ENCODE measurements at places on chromosomes 4 and X.

DNA sequence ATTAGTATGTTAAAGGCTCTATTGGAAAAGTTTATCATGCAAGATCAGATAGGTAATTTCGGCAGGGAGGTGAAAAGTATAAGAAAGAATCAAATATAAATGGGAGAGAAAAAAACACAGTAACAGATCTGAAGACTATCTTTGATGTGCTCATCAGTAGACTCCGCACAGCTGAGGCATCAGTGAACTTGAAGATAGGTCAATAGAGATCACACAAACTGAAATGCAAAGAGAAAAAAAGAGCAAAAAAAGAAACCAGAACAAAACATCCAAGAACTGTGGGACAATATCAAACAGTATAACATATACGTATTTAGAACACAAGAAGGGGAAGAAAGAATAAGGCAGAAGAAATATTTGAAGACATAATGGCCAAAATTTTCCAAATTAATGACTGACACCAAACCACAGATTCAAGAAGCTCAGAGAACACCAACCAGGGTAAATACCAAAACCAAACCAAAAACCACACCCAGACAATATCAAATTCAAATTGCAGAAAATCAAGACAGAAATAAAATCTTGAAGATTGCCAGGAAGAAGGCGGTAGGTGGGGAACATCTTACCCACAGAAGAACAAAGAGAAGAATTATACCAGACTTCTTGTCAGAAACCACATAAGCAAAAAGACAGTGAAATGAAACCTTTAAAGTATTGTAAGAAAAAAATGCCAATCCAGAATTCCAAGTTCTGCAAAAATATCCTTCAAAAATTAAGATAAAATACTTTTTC, 29.1 kb downstream of the PFKFB1 start:
- DNase-seq, result no peak

DNA sequence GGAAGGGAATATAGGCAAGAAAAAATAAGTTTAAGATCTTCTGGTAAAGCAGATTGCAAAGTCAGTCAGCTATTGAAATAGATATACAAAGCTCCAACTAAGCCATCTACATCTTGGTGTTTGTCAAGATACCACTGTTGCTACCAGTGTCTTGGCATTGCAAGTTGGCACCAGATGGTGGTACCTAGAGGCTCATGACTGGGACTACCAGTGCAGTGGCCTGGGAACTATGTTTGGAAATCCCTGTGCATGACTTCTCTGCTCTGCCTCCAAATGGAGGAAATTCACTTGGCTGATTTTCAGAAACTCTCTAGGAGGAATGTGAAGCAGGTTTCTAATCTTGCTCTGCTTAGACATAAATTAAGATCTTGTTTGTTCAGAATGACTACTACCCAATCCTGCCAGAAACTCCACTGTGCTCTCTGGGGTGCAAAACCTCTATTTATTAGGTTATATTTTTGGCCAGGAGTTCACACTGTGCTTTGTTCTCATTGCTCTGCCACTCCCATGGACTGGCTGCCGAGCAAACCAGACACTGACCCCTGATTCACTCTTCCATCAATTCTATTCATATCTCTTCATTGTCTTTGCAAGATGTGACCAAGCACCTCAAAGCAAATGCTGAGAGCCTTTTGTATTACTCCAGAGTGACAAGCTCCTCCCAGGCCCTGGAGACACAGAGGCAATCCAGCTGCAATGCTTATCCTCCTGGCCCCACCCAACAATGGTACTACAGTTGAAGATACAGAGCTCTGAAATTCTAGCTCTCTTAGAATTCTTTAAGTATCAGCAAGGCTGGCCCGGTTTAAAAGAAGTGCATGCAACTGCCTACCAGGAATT, 272.3 kb upstream of the FGF16 start:
- DNase-seq, result no peak

DNA sequence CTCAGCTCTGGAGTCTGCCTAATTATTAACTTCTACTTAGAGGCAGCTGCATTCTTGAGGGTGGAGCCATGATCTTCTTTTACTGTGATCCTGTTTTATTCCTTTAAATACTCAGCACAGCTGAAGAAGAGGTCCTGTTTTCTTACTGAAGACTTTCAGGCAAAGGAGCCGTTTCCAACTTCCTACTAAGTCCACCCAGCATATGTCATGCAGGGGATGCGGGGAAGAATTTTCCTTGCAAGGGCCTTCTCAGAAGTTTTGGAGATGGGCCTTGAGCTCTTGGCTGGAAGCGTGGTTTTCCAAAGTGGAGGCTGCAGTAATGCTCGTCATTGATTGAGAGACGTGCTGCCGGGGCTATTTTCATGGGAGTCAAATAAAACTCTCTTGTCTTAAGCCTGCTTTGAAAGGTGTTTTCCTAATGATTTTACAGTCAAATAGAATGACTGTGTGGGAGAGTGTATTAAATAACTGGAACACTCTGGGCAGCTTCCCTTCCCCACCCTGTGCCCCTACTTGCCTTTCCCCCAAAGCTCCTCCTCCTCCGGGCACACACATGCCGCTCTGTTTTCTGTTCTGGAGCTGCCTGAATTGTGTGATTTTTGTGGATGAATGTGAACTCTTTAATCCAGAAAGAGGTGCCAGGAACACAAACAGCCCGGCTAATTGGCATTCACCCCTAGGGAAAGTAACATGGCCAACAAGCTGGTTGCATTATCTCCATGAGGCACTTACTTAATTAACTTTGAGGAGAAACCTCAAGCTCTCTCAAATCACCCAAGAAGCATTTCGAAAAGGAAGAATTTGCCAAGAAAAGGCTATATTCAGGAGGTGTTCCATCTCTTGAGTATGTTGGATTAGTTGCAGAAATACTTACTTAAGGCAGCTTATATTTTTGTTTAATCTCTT, 28.1 kb downstream of the FGF2 start:
- peak; percentile 71 for DNase-seq

DNA sequence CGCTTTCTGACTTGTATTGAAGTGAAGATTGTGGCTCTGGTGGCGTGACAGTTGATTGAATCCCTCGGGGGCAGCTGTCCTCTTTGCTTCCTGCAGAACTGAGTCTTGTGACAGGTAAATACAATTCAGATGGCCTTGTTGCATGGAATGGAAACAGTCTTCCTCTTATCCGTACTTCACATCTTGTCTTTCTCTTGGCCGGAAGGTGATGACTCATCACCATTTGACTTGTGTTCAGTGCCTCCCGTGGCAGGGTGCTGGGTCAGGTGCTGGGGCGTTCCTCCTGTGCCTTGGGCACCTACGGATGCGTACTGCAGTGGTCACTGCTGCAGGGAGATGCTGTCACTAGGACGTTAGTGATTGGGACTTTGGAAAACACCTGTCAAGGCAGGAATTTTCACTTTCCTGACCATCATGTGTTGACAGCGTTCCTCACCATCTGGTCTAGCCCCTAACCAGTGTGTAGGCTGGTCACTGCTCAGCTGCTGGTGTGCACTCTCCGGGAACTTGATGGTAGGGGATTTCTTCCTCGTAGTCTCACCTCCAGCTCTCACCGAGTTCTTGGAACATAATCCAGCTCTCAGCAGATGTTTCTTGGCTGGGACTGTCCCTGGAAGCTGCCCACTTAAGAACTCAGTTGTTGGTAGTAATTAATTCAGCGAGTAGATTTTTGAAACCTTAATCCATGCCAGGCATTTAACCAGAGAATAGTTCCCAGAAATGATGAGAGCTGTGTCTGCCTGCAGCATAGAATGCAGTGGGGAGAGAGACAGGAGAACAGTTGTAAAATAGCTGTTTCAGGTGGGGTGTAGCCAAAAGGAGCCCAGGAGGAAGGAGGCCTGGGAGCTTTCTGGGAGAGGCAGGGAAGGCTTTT, 7.2 kb downstream of the TBC1D14 start:
- no peak for DNase-seq

- no peak for DNase-seq
Observed at GRCh38 chr4:8710946-8711345, 118.4 kb downstream of the CPZ start.

DNA sequence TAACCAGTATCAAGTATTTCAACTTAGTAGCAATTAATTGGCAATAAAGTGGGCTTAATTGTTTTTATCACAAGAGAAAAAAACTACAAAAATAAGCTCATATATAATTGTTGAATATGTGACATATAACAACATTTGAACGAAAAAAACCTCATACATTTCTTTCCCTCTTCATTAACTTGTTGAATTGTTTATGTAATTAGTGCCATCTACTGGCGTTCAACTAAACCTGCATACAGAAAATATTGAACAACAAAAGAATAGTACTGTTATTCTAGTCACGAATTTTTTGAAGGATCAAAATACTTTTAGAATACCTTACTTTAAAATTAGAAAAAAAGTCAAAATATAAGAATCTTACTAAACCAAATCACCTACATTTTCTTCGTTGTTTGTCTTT, 586.5 kb upstream of the FTHL17 start:
- DNase-seq, result peak; percentile 21

DNA sequence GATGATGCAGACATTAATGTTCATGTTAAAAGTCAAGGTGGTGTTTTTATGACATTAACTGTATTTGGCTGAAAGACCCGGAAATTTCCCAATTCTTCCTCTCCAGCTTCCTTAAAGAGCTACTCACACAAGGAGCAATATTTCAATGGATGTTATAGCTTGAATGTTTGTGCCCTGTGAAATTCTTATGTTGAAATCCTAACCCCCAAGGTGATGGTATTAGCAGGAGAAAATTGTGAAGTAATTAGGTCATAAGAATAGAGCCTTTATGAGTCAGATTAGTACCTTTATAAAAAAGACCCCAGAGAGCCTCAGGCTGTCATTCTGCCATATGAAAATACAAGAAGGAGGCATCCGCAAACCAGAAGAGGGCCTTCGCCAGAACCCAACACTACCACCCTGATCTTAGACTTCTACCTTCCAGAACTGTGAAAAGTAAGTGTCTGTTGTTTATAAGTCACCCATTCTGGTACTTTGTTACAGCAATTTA, 3.6 kb downstream of the TLR1 start:
- no peak for DNase-seq

- peak; percentile 44 for DNase-seq
Observed at GRCh38 chr4:76997532-76997931, 48.0 kb downstream of the SEPTIN11 start.

- DNase-seq, result no peak
Observed at GRCh38 chr4:184747034-184747830, 13.3 kb upstream of the CENPU start.

GRCh38 chr4:100936661-100937375, 410.5 kb downstream of the PPP3CA start:
- peak; percentile 70 for DNase-seq

DNA sequence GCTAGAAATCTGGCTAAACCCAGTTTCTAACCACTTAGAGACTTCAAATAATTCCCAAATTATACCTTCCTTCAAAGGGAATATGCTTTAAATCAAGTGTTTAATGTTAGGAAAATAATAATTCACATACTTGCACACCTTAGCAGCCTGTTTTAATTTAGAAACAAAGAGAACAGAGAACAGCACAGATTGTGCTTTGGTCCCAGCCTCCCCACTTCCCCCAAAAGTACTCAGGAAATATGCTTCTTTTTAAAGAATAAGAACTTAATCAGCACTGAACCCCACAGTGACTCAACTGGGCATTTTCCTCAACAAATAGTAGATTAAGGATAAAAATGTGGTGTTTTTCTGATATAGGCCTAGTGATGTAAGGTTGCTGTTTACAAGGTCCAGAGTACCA, 295.8 kb downstream of the GBA3 start:
- no peak for DNase-seq

DNA sequence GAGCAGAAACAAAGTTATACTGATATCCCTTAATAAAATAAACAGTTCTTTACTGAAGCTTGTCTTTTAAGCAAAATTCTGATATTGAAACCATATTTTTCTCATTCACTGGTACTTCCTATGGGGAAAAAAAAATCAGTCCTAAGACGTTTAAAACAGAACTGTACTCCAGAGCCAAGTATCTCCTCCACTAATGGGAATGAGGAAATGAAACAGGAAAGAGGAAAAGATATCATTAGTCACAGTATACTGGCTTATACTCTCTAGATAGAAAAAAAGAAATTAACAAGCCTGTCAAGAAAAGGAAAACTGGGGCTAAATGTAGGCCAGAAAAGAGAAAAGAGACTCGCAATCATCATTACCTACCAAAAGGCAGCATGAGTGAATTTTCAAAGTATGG, 252.7 kb downstream of the CENPC start:
- DNase-seq, result no peak

DNA sequence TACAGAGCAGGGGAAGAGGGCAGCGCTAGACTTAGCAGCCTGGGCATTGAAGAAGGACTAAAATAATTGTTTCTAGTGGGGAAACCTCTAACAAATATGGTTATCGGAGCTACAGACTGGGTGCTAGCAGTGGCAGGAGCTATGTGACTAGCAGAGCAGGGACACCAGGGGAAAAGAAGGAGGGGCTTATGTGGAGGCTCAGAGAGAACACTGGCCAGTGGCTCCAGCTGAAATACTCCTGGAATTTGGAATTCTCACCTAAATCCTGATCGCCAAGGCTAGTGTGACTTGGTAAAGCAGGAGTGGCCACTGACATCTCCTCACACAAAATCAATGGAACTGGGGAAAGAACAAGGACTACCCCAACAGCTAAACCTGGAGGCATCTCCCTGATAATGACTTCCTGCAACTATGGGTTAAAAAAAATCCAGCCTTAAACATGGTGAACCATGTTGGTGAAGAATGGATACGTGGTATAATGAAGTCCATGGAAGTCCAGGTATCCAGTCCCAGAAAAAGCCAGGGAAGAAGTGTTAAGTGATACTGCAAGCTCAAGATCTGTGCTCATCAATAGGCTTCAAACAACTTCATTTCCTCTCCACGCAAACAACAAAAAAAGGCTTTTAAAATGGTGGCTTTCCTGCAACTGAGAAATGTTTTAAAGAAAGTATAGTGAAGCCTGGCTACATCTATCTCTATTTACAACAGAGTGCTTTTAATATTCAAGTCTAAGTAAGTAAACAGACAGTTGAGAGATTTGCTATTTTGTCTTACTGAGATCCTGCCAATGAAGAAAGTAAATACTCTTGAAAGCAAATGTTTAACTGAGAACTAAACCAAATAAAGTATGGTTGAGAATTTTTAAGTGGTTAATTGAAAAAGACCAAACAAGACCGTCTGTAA, 1.8 kb downstream of the TAPT1 start:
- DNase-seq, result no peak

DNA sequence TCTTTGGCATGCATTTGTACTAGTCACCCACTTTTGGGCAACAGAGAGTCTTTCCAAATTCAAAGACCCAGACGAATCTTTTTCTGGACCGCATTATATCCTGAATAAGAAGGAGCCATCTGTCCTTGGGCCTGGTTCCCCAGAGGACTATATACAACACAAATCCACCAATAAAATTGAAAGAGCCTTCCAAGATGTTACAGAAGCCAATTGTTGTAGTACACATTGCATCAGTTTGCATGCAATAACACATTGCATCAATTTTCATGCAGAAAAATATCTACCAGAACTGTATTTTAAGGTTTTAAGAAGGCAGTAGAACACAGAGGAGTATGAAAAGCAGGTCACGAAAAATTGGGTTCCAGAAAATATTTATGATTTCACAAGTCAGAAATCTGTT, 203.2 kb downstream of the HTR2C start:
- DNase-seq, result no peak
